ENCODE measurements at places on chromosomes 11 and 22.
A peak's percentile ranks its signal among the peaks of the same experiment; 100 is the strongest.

- DNase-seq, result no peak
Measured at GRCh38 chr11:106400949-106401570, 323.6 kb downstream of the AASDHPPT start.

DNA sequence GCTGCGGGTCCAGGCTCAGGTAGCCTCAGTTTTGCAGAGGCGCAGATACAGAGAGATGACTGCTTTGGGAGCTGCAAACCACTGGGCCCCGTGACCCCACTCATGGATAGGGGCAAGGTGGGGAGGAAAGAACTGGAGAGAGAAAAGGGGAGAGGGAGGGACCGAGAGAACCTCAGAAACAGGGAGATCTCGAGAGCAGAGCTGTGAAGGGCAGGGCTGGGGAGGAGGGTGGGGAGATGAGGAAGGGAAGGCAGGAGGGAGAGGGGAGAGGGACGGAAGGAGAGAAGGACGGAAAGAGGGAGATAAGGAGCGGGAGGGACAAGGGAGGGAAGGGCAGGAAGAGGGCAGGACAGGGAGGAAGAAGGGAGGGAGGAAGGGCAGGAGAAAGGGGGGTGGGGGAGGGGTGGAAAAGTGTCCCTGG lies 46.3 kb downstream of the IGLL1 start:
- DNase-seq, result peak; percentile 14

DNA sequence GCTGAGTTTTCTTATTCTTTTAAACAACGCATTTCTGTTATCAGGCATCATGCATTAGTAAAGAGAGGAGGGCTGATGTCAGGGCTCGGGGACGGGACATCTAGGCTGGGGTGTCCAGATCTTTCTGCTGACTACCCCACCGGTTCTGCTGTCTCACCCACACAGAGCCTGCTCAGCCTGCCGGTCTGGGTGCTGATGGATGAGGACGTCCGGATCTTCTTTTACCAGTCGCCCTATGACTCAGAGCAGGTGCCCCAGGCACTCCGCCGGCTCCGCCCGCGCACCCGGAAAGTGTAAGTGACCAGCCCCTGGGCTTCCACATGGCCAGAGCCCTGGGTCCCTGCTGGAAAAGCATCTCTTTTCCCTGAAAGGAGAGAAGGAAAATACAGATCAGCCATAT lies 9.4 kb downstream of the NCF4 start:
- DNase-seq, result no peak

GRCh38 chr11:113242767-113243397 lies 71.5 kb upstream of the TTC12 start:
- no peak for DNase-seq

DNA sequence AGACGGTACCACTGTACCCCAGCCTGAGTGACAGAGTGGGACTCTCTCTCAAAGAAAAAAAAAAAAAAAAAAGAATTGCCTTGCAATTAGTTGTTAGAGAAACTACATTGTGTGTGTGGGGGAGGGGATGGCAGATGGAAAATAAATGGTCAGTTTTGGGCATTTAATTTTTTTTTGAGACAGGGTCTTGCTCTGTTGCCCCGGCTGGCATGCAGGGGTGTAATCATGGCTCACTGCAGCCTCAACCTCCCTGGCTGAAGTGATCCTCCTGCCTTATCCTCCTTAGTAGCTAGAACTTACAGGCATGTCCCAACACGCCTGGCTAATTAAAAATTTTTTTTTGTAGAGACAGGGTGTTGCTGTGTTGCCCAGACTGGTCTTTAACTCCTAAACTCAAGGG lies 36.4 kb downstream of the WEE1 start:
- no peak for DNase-seq

DNA sequence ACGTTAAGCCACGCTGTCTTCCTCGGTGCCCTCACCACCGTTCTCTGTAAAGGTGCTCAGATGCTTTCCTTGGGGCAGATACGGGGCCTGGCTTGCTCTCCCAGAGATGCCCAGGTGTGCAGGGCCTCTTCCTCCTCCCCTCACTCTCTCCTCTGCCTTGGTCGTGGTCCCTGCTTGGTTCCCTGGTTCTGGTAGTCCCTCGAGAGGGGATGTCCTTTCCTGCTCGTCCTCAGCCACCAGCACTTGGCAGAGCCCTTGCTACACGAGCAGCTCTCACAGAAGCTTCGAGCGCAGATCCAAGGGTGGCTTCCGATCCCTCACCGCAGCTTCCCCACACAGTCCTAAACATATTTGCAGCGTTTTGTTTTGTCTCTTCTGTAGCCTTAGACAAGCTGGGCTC lies 298.8 kb downstream of the TBC1D22A start:
- DNase-seq, result no peak

DNA sequence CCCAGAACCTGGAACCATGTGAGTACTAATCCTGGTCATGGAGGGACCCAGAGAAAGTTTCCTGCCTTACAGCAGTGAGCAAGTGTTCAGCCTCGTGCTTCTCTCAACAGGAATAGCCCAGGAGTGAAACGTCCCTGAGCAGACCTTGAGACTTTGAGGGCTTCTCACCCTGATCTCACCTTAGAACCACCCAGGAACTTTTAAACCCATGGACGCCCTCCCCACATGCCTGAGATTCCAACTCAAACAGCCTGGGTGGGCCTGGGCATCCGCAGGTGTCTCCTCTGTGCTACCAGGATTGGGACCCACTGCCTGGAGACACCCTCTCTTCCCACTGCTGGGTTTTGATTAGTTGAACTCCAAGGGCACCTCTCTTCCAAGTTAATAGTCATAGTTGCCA lies 297.2 kb downstream of the NTM start:
- DNase-seq, result no peak

DNA sequence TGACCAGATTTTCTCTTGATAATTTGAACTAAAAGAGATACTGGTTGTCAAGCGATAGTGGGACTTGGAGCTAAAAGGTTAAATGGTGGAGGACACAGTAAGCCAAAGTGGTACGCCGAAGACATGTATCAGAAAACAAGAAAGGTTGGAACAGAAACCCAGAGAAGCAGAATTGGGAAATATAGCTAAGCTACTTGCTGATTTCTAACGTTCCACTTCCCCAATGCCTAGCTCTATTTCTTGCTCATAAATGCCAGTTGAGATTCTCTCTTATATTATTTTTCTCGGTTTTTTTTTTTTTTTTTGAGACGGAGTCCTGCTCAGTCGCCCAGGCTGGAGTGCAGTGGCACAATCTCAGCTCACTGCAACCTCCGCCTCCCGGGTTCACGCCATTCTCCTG lies 12.7 kb downstream of the TMEM41B start:
- no peak for DNase-seq

DNA sequence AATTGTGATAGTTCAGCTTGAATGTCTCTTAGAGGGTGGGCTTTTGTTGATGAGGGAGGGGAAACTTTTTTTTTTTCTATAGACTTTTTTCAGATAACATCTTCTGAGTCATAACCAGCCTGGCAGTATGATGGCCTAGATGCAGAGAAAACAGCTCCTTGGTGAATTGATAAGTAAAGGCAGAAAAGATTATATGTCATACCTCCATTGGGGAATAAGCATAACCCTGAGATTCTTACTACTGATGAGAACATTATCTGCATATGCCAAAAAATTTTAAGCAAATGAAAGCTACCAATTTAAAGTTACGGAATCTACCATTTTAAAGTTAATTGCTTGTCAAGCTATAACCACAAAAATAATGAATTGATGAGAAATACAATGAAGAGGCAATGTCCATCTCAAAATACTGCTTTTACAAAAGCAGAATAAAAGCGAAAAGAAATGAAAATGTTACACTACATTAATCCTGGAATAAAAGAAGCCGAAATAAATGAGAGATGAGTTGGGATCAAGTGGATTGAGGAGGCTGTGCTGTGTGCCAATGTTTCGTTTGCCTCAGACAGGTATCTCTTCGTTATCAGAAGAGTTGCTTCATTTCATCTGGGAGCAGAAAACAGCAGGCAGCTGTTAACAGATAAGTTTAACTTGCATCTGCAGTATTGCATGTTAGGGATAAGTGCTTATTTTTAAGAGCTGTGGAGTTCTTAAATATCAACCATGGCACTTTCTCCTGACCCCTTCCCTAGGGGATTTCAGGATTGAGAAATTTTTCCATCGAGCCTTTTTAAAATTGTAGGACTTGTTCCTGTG lies 3.9 kb downstream of the MALAT1 start:
- DNase-seq, result no peak

GRCh38 chr22:19706661-19707151 lies 7.6 kb upstream of the SEPTIN5 start:
- no peak for DNase-seq

DNA sequence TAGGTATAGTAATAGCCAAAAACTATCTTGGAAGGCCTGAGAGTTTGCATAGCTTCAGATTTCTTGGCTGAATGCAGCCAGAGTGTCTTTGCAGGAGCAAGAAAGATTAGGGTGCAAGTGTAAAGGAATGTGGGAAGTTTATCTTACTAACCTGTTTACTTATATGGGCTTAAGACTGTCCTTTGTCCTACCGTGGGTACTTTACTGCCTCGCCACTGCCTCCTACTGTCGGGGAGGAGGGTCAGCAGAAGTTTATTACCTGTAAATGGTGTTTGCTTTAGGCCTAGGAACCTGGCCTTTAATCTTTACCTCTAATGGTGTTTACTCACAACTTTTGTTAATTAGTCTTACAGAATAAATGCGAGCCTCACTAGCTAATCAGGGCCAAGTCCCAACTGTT lies 633.8 kb downstream of the DLG2 start:
- no peak for DNase-seq

DNA sequence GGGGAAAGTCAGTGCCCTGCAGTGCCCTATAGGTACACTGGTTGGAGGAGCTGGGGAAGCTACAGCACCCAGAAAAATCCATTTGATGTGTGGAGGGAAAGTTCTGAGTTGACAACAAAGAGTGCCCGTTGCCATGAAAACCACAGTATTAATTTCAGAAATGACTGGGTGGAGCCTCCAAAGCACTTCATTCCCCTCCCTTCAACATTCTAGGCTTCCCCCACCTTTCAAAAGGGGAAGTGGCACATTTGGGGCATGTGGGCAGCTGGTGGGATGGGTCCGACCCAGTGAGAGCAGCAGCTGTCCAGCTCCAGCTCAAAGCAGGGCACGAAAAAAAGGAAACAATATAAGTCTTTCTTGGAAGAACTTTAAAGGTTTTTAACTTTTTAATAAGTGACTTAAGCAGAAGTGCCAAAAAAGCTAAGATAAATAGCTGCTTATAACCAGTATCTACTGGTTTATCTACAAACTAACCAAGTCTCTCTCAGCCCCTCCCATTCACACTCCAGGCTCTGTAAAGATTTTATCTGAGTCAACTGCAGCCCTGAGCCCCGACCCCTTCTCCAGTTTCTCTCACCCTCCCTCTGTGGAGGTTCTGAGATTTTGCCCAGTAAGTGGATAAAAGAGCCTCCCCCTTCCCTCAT lies 9.0 kb upstream of the AHNAK start:
- no peak for DNase-seq

GRCh38 chr22:37472418-37473006 lies 13.7 kb downstream of the MFNG start:
- no peak for DNase-seq

- DNase-seq, result no peak
Measured at GRCh38 chr11:61377461-61378160, 14.8 kb upstream of the TMEM216 start.

DNA sequence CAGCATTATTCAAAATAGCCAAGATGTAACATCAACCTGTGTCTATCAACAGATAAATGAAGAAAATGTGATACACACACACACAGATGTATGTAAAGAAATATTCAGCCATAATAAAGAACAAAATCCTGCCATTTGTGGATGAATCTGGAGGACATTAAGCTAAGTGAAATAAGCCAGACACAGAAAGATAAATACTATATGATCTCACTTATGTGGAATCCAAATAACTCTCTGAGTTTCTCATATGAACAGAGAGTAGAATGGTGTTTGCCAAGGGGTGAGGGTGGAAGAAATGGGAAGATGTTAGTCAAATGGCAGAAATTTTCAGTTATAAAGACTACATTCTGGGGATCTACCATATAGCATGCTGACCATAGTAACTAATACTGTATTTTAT lies 224.2 kb downstream of the GUCY1A2 start:
- no peak for DNase-seq

GRCh38 chr11:110467556-110467955 lies 37.8 kb downstream of the FDX1 start:
- no peak for DNase-seq

DNA sequence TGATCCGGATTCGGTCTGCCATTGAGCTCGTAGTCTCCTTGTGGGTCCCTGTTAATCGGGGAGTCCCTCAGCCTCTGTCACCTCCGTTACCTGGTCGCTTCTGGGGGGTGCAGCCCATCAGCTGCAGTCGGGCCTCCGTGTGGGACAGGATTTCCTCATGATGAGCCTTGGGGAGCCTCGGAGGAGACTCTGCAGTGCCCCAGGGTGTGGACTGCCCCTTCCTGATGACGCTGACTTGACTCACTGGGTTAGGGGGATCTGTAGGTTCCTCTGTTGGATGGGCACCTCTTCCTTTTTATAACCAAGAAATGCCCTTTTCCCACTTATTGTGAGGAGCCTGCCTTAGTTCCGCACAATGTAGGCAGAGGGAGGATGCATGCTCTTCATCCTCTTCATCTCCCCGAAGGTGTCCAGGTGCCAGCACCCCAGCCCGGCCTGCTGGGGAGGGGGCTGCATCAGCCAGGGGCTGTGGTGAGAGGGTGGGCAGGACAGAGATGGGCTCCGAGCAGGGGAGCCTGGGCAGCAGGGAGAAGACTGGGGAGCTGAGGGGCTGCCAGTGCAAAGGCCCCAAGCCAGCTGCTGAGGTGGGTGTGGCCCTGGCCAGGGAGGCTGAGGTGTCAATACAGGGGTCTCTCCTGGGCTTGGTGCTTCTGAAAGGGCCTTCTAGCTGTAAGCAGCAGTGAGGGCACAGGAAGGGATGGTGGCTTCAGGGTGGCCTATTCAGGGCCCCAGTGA lies 13.5 kb upstream of the TTLL8 start:
- DNase-seq, result no peak

DNA sequence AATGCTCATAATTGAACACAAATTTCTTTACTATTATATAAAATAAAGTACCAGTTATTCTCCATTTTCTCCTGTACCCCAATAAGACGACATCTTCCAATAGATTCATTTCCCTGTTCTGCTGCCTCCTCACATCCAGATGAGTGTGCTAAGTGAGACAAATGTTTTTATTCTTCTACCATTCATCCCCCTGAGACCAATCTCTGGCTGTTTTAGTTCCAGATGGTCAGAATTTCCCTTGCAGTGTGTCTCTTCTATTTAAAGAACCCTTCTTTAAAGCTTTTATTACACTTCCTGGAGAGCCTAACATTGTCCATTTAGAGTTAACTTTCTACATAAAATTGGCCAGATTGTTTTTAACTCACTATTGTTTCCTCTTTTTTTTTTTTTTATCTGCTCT lies 41.2 kb upstream of the GLYATL1 start:
- no peak for DNase-seq

- no peak for DNase-seq
Measured at GRCh38 chr11:70747285-70747684, 349.0 kb downstream of the CTTN start.

DNA sequence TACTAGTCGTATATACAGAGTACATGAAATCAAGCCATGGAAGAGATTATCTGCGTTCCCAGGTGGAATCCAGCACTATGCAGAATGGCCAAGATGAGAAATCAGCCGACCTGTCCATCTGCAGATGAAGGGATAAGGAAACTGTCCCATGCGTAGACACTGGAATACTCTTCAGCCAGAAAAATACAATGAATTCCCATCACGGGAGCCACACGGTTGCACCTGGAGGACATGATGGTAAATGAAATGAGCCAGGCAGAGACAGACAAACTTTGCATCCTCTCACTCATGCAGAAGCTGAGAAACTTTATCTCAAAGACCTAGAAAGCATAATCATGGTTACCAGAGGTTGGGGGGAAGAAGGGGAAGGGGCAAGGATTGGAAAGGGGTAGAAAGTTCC lies 111.9 kb upstream of the TOP3B start:
- no peak for DNase-seq

GRCh38 chr11:36222831-36223635 lies 66.2 kb downstream of the COMMD9 start:
- no peak for DNase-seq

All from D721Med (cell line).